ENCODE measurements at places on chromosomes 16 and 17.

GRCh38 chr17:44977065-44977464 is 9.0 kb upstream of the C1QL1 start:
- no peak for DNase-seq

- no peak for DNase-seq
Observed at GRCh38 chr17:68576811-68577496, 24.2 kb downstream of the FAM20A start.

DNA sequence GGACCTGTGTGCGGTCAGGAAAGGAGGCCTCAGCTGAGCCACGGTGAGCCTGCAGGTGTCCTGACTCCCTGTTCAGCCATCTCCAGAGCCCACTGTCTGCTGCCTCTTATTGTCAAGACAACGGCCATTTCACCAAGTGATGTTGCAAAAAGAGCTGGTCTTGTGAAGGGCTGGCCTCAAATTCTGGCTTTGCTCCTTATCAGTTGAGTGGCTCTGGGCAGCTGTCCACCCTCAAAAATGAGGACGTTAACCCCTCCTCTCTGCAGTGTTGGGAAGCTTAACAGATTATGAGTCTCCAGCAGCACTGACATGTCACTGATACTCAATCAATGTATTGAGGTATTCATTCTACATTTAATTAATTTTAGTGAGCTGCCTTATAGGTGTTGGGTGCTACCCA is 171.1 kb upstream of the TOX3 start:
- DNase-seq: no peak

GRCh38 chr17:60464343-60464742 is 42.1 kb downstream of the CHCT1 start:
- DNase-seq: no peak

GRCh38 chr17:16994631-16995030 is 22.7 kb upstream of the TNFRSF13B start:
- no peak for DNase-seq

GRCh38 chr16:5526826-5527225 is 429.2 kb upstream of the EEF2KMT start:
- no peak for DNase-seq

GRCh38 chr17:67056746-67057490 is 12.6 kb downstream of the CACNG1 start:
- no peak for DNase-seq

- no peak for DNase-seq
Observed at GRCh38 chr16:8621222-8621571, 301 bp upstream of the METTL22 start.

DNA sequence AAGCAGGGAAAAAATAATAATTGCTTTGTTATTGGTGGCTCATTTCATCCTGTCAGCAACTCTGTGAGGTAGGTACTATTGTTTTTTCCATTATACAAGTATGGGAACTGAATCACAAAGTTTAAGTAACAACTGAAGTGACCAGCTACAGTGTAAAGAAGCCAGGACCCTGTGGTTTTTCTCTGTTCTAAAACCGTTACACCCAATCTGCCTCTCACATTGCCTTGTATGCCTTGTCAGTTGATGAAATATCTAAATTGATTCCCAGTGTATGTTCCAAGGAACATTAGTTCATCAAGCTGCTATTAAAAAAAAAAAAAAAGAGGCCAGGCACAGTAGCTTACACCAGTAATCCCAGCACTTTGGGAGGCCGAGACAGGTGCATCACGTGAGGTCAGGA is 5.4 kb downstream of the PIGL start:
- no peak for DNase-seq

- no peak for DNase-seq
Observed at GRCh38 chr17:48735062-48735351, 6.5 kb upstream of the HOXB13 start.

- peak; percentile 59 for DNase-seq
Observed at GRCh38 chr17:17859909-17860765, 23.4 kb upstream of the SREBF1 start.

DNA sequence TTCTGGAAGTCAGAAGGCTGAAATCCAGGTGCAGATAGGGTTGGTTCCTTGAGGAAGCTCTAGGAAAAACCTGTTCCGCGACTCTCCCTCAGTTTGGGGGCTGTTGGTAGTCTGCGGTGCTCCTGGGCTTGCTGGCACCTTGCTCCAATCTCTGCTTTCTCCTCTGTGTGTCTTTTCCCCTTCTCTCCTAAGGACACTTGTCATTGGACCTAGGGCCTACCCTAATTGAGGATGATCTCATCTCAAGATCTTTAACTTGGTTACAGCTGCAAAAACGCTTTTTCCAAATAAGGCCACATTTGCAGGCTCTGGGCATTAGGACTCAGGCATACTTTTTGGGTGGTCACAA is 12.9 kb upstream of the CACNG4 start:
- DNase-seq: no peak

- DNase-seq: no peak
Observed at GRCh38 chr16:88540346-88540977, 29.7 kb upstream of the ZC3H18 start.

DNA sequence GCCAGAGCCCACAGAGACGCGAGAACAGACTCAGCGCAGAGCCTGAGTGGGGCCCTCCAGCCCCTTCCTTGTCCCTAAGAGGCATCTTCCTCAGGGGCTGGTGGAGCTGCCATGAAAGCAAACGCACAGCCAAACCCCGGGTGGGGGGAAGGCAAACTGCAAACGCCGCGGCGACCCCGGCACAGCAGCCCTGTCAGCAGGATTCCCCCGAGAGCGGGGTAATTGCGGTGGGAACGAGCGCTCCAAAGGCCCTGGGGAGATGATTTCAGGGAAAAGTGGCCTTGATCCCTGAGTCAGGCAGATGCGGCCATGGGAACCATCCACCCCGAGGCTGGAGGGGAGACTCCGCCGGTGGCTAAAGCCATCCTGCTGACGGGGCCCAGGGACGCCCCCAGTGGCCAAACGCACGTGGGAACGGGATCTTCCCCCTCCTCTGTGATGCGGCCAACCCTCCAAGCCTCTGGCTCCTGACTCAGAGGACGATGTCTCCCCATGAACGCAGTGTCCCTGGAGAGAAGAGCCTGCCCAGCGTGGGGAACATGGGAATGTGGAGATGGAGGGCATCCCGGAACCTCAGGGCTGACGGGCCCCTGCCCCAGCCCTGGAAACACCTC is 25.1 kb downstream of the SLC7A5 start:
- no peak for DNase-seq

- no peak for DNase-seq
Observed at GRCh38 chr16:85512808-85513115, 100.4 kb upstream of the GSE1 start.

- DNase-seq: no peak
Observed at GRCh38 chr17:1232786-1233185, 37.5 kb upstream of the BHLHA9 start.

DNA sequence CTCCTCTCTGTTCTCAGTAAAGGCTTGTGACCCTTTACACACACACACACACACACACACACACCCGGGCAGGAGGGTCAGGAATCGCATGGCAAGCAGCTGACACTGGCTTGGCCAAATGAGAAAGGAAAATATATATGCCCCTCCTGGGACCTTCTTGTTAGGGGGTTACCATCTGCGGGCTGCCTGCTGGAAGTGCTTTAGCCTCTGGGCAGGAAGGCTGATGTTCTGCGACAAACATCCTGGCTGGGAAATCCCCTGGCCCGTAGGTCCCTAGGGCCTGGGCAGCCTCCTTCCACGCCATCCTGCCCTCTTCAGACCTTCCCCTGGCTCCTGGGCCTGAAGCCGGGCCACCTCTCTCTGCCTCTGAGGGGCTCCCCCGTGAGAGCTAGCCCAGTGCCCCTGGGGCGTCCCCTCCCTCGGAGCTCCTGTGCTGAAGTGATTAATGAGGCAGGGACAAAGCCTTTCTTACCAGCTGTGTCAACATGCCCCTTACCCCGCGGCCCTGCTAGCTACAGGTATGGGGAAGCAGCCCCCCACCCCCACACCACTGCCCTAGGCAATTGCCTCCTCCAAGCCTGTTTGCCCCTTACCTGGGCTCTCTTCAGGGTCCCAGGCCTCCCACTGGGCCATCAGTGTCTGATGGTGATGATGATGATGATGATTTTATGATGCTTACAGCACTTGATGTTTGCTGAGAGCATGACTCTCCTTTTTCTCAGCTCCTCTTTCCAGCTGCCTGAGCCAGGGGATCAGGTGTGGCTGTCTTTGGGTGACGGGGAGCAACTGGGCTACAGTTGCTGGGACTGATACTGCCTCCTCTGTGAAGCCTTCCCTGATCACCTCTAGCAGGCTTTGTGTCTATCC is 32.8 kb upstream of the ETV4 start:
- peak; percentile 60 for DNase-seq

GRCh38 chr17:8057691-8058114 is 18.8 kb downstream of the ALOX15B start:
- DNase-seq: no peak

DNA sequence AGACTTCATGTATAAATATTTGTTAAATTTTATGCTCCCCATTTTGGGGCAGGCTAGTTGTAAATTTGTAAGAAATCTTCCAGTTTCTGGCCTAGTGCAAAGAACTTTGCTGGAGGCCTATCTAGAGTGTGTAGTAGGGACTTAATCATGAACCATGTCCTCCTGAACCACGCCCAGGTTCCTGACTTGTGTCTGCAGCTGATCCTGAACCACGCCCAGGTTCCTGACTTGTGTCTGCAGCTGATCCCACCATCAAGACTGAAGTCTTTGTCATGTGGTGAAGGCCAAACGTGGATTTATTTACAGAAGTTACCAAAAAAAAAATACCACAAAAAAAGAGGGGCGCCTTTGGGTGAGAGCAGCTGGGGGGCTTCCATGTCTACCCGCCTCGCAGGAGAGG is 33.1 kb downstream of the LMF1 start:
- DNase-seq: no peak

GRCh38 chr16:68086336-68086841 is 1.2 kb downstream of the NFATC3 start:
- no peak for DNase-seq

- no peak for DNase-seq
Observed at GRCh38 chr17:303168-303567, 49.4 kb downstream of the RPH3AL start.

DNA sequence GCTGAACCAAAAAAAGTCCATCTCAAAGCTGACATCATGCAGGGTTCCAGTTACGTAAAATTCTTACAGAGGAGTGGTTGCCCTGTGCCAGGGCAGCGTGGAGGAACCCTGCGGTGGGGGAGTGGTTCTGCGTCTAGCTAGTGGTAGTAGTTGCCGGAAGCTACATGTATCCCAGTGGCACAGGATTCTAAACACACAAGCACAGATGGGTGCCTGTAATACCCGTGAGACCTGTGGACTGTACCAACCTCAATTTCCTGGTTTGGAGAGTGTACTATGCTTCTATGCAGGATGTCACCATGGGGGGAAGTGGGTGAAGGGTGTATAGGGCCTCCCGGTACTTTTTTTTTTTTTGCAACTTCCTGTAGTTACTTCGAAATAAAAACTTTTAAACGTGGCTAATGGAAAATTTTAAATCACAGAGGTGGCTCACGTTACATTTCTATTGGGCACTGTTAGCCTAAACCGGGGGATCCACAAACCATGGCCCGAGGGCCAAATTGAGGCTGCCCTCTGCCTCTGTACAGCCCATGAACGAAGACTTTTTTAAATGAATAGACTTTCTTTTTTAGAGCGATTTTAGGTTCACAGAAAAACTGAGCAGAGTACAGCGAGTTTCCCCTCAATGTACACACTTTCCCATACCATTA is 38.5 kb downstream of the TBC1D16 start:
- DNase-seq: peak; percentile 77

DNA sequence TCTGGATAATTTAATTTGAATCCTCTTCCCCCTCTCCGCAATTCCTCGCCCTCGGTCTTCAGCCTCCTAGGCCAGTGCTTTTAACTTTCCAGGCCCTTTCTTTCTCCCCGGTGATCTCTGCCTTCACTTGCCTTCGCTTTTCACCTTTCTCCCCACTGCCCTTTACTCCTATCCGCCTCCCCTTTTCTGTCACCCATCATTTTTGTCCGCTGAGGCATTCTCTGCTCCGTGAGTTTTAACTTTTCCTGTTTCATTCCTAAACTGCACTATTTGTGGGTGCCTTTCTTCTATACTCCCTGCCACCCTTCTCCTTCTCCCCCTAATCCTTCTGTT is 729 bp downstream of the LONP2 start:
- no peak for DNase-seq

DNA sequence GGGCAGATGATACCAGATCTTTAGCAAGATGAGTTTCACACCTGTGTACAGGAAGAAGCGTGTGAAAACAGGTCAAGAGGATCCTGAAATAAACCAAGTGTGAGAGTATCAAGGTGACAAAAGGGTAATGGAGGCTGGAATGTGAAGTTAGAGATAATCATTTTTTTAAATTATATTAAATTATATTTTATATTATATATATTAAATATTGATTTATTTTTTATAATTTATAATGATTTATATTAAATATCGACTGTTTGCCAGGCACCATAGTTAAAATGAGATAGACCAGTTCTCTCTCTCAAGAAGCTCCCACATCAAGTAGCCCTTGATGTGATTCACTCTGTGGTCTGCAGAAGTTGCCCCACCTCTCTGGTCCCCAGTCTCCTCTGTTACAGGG is 360.2 kb upstream of the HSBP1 start:
- no peak for DNase-seq

Measured in CD8-positive, alpha-beta T cell (primary cell).